Jurkat, Clone E6-1 (cell line): ENCODE measurements at places on chromosomes 12 and 14.

GRCh38 chr12:62525271-62525670 is 58.6 kb downstream of the MON2 start:
- DNase-seq, result peak; percentile 35

- no peak for DNase-seq
Observed at GRCh38 chr14:39827901-39828655, 395.8 kb upstream of the FBXO33 start.

GRCh38 chr12:69102856-69103255 is 136.5 kb upstream of the CPSF6 start:
- no peak for DNase-seq

GRCh38 chr12:45170456-45171042 is 45.3 kb upstream of the ANO6 start:
- peak; percentile 75 for DNase-seq

- no peak for DNase-seq
Observed at GRCh38 chr12:9856894-9857293, 12.3 kb downstream of the CLEC2B start.

DNA sequence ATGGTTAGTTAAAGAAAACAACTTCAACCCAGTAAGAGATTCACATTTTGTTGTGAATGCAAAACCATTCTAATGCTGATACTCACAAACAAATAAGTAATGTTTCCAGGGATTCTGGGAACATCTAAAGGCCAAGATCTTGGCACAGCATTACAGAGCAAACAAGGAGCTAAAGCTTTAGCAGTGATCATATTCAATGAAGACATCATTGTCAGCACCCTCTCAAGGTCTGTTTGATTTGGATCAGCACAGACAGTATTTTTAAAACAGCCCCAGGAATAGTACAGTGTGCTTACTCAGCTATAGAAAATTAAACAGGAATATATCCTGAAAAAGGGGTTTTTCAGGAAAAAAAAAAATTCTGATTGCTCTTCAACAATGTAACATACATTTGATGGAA is 71.4 kb downstream of the TMEM260 start:
- DNase-seq, result no peak

DNA sequence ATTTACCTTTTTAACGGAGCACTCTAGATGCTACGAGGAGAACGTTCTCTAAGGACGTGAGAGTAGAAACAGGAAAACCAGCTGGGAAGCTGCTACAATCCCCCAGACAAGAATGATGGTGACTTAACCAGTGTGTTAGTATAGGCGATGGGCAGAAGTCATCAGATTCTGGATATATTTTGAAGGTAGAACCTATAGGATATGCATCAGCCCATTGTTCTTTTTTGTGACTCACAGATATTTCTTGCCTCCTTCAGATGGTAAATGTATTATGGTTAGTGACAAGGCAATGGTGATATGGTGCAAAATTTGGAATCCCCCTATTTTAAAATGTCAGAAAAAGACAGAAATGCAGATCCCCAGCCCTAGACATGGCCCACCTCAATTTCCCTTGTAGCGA is 258.2 kb downstream of the PHLDA1 start:
- DNase-seq, result no peak

DNA sequence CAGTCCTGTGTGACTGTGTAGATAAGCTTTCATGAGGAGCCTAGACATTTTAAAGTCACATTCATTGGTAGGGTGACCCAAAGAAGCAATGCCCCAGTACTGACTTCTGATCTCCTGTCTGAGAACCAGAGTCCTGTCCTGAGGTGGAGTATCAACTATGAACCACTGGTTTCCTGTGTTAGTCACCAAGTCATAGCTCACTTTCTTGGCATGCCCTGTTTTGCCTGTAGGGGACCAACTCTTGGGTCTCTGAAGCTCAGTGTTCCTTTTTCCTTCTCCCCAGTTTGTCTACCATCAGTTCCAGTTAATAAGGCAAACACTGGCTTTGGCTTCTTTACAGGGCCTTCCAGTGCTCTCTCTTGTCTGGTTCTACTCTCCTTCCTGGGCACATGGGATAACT is 97.4 kb downstream of the C12orf75 start:
- no peak for DNase-seq

- DNase-seq, result no peak
Observed at GRCh38 chr14:56633544-56633943, 53.9 kb downstream of the TMEM260 start.

DNA sequence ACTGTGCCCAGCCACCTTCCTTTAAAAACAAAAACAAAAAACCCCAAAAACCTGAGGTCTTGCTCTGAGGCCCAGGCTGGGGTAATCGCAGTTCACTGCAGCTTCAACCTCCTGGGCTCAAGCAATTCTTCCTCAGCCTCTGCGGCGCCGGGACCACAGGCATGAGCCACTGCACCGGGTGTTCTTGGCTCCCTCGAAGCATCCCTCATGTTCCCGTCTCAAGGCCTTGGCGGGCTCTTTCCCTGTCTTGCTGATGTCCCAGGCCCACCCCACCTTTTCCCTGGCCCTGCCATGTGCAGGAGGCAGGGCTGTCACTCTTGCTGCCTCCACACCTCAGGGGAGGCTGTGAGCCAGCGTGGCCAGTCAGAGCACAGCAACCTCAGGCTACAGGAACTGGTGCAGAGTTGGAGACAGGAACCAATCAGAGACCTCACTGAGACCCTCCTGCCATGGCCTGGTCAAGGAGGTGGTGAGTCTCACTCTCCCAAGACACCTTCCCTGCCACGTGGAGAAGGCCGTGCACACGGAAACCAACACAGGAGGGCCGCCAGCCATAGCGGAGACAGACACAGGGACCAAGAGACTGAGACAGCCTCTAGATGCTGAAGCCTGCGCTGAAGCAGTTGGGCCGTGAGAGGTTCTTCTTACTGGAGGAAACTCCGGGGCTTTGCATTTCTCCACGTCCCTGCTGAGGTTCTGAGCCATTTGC is 6.0 kb upstream of the AMN start:
- DNase-seq, result no peak

- DNase-seq, result no peak
Observed at GRCh38 chr12:95548056-95548538, 3.2 kb downstream of the USP44 start.

DNA sequence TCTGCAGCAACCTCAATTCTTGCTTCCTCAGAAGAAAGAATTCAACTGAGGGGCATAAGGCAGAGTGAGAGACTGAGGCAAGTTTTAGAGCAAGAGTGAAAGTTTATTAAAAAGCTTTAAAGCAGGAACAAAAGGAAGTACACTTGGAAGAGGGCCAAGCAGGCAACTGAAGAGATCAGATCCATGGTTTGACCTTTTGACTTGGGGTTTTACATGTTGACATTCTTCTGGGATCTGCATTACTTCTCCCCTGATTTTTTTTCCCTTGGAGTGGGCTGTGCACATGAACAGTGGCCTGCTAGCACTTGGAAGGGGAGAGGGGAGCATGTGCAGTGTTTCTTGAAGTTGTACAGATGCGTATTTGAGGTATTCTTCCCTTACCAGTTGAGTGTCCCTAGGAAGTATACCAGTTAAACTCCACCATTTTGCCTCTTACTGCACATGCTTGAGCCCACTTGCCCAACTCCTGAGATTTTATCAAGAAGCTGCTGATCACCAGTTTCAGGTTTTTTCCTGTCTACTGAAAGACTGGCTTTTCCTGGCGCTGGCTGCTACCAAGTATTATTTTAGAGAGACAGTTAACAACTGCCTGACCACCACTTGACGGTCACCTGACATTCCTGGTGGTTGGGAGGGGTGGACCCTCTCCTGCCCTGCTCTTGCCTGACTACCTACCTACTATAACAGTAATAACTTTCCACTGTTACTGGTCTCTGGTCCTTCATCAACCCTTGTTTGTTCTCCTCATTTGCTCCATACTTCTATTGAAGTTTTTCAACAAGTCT is 26.0 kb upstream of the TMTC2 start:
- no peak for DNase-seq

DNA sequence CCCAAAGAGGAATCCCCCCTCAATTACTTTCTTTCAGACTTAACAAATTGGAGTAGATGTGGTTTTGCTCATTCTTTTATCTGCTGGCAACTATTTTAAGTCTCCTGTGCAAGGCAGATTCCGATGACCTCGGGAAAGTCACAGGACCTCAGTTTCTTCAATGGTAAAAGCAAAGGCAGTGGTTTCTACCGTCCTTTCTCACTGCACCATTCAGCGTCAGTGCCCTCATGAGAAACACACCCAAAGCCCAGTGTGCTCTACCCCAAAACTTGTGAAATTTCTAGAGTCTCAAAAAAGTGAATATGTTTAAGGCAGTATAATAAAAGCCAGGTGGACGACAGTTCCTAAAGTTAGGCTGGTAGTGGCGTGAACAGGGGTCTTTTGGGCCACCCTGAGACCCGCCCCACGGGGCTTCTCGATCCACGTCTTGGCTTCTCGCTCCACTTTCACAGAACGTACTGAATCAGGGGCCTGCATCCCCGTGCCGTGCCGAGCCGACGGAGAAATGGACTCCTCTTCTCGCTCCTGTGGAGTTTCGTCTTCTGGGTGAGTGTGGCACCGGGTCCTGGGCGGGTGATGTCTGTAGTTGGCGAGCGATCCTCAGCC is 1.3 kb upstream of the ARHGAP5 start:
- no peak for DNase-seq

DNA sequence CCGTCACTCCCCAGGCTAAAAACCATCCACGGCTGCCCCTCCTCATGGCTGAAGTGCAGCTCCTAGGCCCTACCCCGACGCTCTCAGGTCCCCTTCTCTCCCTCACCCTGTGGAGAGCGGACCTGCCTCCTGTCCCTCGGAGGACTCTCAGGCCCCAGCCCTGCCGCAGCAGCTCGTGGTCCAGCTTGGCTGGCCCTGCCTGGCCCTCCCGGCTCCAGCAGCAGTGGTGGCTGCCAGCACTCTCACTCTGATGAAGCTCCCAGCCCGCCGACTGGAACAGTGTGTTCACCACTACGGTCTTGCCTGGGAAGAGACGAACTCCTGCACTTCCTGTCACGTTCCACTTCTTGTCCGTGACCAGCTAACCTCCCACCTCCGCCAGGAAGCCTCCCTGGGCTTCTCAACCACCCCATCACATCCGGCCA is 11.1 kb downstream of the BAG5 start:
- DNase-seq, result no peak

DNA sequence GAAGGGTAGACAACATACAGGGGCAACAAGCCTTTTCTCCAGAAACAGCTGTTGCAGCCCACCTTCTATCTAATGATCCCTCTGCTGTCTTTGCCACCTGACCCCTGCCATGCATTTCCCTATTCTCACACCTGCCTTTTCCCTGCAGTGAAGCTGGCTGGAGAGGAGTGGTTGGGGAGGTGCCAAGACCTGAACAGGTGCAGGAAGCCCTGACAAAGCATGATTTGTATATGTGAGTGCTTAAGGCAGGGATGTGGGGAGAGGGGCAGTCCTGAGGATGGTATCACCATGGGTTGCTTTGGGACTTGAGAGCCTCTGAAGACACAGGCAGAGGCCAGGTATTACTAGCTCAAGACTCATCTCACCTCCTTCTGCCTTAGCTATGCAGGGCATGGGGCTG is 2.9 kb upstream of the PFDN5 start:
- no peak for DNase-seq

- DNase-seq, result no peak
Observed at GRCh38 chr14:55841625-55842024, 261.6 kb downstream of the KTN1 start.

GRCh38 chr12:13383379-13383778 is 186.9 kb downstream of the EMP1 start:
- DNase-seq, result no peak
